NCI-H2081 treated with DMSO at 0.1 percent for 48 hours (cell line): ENCODE measurements at places on chromosomes 1 and 21.

DNA sequence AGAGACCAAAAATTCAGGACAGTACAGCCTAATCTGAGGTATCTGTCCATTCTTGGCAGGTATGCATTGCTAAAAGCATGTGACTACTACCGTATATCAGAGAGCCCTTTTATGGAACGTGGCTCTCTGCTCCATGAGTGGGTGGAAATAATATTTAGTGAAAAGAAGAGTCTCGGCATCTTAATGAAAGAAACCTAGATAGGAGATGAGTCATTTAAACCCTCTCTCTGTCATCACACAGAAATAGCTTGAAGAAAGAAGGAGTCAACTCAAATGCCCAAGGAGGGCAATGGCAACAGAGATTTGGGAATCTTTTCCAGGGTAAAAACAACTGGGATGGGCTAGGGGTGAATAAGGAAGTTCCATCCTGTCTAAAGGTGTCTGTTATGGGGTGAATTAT lies 528.2 kb downstream of the SMYD3 start:
- no peak for DNase-seq

GRCh38 chr1:229059671-229060539 lies 211.0 kb upstream of the RAB4A start:
- no peak for DNase-seq

- no peak for DNase-seq
Measured at GRCh38 chr1:223849352-223850254, 3.9 kb upstream of the TP53BP2 start.

DNA sequence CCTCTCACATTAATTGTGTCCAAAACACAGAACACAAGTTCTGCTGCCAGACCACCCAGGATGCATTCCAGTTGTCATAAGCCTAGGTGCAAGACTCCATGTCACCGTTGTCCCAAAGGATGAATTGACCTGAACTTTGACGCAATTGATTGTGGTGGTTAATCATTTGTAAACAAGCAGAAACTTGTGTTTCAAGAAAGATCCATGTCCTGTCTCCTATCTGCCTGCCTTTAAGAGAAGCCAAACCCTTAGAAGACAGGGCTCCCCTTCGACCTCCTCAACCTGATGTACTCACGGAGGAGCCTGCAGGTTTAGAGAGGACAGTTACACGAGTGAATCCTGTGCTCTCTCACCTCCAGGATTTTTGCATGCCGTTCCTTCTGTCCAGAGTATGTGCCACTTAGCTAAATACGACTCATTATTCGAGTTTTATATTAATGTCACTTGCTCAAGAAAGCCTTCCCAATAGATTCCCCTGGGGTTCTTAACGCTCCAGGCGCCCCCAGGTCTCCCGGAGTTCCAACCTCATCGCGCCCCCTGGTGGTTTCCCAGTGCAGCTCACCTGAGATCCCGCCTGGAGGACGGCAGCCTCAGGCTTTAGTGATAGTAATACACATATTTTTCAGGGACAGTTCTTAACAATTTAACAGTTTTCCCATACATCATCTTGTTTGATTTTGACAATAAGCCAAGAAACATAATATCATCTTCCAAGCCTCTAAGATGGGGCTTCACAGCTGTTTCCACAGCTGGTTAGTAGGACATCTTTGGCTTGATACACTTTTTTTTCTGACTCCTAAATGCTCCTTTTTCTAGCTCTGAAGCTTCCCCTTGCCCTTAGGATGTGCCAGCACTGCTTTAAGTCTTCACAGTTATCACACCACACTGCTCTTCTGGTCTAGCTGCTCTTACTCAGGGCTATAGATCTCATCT lies 2.4 kb upstream of the C8B start:
- no peak for DNase-seq

DNA sequence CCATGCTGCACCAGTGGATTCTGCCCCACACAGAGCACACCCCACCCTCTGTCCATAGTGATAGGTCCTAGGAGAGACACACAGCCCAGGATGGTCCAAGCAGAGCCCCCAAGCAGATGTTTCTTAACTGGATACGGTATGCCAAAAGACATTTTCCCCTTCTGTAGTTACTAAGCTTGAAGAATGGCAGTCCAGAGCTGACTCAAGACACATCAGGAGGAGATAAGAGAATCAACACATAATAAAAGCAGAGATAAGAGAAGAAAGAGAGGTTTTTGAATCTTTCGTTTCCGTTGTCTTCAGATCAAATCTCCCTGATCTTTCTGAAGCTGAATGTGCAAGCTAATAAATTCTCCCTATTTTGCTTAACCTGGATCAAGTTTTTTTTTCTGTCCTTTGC lies 21.8 kb upstream of the CASQ2 start:
- DNase-seq: no peak

DNA sequence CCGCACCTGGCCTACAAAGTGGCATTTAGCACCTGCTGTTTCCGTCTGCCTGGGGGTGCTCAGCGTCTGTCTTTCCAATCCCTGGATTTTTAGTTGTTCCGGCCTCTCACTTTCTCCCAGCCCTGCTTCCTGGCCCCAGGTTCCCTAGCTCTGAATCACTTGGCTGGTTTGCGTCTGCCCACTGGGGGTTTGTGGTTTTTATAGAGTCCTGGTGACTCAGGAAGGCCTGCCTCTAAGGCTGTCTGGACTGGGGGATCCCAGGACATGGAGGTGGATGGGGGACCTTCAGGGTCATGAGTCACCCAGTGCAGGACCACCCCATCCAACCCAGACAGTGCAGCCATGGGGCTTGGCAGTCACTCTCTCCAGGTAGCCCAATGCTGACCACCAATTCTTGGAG lies 53.5 kb downstream of the MRPL37 start:
- no peak for DNase-seq

GRCh38 chr1:96515925-96516324 lies 205.7 kb upstream of the PTBP2 start:
- DNase-seq: no peak

GRCh38 chr1:119873135-119874015 lies 22.9 kb downstream of the ADAM30 start:
- DNase-seq: no peak
